Caki2 (cell line): ENCODE measurements at places on chromosomes 1 and 21.

DNA sequence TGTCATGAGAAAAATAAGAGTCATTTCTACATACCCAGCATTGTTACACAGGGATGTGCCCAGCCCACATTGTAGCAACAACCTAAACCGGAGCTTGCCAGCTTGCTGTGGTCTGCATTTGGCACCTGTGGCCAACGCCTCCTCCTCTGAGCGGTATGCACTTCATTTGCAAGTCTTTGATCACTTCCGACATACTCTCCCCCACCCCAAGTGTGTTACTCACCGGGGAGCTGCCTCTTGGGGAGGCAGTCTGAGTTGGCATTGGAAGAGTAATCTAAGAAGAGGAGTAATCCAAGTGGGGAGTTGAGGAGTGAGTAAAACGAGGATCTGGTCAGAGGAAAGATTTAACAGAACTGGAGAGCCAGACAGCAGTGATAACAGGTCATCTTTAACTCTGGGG, 3.8 kb downstream of the BCL9 start:
- peak; percentile 81 for DNase-seq

GRCh38 chr1:209154912-209155311, 428.6 kb upstream of the CAMK1G start:
- no peak for DNase-seq

DNA sequence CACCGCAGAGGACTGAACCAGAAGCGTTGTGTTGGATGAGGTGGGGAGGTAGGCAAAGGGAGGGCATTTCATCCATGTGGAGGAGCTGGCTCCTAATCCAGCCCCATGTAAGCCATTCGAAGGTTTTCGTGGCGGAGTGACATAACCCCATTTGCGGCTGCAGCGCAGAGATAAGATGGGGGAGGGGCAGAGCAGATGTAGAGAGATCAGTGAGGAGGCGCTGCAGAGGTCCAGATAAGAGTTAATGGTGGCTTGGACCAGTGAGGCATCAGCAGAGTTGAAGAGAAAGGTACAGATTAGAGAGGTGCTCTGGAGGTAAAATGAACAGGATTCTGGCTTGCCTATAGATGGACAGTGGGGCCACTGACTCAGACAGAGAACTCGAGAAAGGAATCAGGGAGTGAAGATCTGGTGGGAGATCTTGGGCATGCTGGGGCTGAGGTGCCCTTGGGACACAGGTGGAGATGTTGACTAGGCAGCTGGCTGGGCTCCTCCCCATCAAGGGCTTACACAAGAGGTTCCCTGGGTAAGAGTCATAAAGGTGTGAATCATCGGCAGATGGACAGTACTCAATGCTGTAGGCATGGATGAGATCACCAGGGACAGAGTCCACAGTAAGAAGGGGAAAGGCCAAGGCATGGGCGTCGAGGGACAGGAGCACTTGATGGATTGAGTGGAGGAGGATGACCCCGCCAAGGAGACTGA, 7.8 kb upstream of the PTPRF start:
- peak; percentile 80 for DNase-seq

DNA sequence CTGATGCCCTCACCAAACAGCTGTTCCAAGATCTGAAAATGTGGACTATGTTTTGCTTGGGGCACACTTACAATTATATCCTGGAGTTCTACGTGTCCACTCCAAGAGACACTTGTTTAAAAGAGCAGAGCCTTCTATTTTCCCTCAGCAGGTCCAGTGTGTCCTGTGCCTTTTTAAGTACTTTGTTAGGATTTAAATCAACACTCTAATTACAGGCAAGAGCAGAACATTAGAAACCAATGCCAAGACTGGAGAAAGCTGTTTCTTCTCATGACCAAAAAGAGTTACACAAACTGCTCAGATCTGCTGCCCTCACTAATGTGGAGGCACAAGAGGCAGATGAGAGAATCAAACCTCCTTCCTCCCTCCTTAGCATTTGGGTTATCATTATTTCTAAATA, 452.9 kb downstream of the LMO4 start:
- DNase-seq: no peak

- no peak for DNase-seq
Measured at GRCh38 chr1:174818014-174818616, 181.6 kb upstream of the CACYBP start.

DNA sequence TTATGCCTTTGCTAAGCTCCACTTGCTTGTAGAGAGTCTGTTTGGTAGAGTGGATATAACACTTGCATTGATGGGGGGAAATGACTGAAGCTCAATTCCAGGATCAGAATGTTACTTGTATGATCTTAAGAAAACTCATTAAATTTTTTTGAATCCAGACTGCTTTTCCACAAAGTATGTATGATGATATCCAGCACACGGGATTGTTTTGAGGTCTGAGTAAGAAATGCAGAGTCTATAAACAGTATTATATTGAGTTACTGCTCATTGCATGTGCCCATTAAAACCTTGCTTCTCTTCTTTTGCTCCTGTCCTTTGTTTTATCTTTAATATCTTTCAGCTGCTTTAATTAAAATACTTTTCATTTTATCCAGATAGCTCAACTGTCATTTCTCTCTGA, 570.4 kb upstream of the ZRANB2 start:
- DNase-seq: no peak

- DNase-seq: peak; percentile 23
Measured at GRCh38 chr1:10601342-10602070, 126.8 kb downstream of the PEX14 start.

- no peak for DNase-seq
Measured at GRCh38 chr1:119116725-119117124, 23.7 kb downstream of the WARS2 start.

DNA sequence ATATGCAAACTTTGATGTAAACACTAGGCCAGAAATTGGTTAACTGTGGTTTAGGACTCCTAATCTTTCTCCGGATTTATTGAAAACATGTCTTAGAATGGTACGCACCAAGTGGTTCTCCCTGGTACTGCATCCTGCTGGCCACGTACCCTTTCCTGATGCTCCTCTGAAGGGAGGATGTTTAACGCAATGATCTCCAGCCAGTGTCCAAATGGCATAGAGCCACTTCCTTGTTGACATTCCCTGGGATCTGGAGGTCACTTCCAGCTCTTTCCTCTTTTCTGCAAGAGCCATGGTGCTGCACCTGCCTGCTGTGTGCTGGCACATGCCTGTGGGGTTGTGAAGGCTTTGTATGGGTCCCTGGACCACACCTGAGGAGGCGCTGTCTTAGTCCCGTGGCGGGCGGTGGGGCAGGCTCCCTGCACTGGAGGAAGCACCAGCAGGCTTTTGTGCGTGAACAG, 53.9 kb downstream of the GALNT2 start:
- DNase-seq: no peak

DNA sequence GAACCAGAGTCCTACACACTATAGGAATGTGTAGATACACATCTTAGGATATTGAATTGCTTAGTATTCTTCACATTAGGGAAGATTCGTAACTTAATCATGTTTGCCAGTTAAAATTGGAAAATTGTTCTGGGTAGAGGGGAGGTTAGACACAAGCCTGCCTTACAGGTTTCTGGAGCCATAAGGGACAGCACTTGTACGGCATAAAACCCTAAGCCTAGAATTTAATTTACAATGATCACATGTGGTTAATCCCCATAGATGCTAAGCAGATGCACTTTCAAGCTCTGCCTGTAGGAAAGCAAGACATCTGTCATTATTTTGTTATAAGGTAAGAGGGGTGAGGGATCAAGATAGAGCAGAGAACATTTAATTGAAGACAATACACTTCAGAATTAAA, 820.7 kb downstream of the NCAM2 start:
- no peak for DNase-seq

DNA sequence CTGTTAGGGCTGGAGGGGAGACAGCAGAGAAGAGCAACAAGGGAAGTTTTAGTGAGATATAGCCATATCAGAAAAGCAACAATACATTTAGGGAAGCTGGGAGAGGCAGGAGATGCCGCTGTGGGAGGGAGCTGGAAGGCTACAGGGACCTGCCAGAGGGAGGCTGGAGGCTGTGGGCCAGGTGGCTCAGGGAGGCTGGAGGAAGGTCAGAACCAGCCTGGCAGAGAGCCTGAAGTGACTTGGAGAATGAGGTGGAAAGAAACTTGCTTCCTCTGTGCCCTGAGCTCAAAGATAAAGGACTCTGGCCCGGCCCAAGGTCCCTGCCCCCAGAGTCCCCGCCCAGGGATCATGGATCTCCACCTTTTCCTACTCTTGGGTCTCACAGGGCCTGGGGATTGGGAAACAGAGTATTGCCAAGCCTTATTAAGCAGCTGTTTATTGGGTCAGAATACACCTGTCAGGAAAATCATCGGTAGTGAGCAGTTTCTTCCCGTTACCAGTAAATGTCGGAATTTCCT, 85.9 kb downstream of the KIF26B start:
- no peak for DNase-seq

- no peak for DNase-seq
Measured at GRCh38 chr1:111154021-111154999, 14.3 kb downstream of the CEPT1 start.

DNA sequence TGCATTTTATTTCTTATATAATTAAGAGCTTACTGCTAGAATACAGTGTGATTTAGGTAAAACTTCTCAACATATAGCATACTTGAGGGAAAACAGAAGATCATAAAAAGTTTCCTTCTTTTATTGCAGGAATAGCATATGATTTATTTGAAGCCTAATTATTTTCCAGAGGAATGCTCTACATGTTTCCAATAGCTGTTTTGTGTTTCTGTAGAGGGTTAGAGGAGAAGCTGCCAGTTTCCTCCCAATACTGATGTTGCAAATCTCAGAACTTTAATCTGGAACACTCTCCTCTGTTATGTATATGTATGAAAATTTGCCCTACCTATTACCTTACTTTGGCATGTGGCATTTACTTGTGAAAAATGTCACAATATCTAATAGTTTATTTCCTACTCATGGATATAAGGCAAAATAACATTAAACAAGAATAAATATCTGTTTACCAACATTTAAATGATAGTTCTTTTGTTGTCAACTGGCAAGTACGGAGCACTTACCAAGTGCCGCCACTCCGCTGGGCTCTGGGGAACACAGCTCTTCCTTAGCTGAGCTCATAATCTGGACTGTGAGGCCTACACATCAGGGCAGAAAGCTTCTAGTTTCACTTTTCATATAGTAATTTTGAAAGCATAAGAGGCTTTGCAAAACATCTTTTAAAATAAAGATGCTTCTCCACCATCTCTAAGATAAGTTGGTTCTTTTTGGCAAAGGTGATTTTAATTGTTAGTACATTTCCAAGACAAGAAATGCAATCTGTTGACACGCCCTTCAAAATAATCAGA, 239.8 kb upstream of the C1orf105 start:
- DNase-seq: no peak

DNA sequence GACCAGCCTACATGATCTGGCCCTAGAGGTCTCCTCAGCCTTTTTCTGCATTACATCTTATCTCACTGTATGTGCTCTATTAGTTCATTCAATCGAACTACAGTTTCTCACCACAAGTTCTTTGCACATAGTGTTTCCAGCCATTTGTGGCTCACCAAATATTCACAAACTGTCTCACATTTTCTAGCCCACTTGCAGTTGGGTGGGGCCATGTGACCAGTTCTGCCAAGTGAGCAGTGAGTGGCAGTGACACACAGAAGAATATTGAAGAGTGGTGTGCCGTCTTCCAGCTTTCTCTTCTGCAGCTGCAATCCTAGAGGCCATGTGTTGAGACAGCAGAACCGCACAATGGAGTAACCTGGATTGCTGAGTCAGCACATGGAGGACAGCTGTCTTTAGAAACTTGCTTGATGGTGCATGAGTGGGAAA, 103.2 kb upstream of the ZNF644 start:
- no peak for DNase-seq

DNA sequence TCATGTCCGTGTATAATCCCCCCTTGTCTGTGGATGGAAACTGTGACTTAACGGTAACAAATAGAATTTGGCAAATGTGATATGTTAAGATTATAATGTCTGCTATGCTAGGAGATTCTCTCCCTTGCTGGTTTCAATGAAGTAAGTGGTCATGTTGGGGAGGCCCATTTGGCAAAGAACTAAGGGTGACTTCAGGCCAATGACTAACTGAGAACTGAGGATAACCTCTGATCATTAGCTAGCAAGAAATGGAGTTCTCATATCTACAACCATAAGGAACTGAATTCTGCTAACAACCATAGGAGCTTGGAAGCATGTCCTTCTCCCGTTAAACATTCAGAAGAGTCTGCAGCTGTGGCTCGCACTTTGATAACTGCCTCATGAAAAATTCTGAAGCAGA, 2.3 kb downstream of the IFI44L start:
- no peak for DNase-seq

DNA sequence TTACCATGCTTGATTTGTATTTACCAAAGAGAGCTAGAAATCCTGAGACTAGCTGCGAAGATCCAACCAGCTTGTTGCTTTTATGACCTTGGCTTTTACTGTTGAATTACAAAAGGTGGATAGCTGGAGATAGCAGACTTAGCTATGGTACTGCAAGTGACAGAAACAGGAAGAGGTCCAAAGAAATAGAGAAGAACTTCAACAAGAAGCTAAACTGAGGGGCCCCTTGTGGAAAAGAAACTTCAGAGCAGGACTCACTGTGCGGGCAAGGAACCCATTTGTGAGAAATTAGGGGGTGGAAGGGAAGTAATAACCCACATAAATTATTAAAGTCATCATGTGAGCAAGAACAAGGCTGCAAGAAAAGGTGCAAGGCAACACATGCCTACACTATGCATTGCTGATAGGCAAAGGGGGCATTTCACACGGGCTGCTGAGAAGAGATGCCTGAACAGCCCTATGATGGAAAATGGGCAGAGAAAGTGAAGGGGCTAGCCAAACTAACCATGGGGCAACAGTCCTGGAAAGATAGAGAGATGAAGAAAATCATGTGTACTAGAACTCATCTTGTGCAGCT, 116.6 kb upstream of the PRDX6 start:
- no peak for DNase-seq

DNA sequence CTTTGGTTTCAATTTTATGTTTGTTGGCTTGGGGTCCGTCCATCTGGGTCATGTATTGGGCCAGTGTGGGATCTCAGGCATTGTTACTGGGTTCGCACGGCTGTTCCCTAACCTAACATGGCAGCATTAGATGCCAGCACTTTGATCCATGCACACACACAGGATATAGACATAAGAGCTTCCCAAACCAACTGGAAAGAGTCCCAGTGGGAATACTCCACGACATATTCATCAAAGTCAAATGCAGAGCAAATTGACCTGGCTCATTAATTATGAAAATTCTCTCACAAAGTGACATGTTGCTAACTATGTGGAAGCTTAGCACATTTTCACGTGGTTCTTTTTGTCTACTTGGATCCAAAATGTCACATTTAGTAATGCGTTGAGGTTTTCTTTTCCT, 130.4 kb downstream of the SETD4 start:
- no peak for DNase-seq

- DNase-seq: peak; percentile 60
Measured at GRCh38 chr1:23591460-23592208, 32.3 kb upstream of the ID3 start.

DNA sequence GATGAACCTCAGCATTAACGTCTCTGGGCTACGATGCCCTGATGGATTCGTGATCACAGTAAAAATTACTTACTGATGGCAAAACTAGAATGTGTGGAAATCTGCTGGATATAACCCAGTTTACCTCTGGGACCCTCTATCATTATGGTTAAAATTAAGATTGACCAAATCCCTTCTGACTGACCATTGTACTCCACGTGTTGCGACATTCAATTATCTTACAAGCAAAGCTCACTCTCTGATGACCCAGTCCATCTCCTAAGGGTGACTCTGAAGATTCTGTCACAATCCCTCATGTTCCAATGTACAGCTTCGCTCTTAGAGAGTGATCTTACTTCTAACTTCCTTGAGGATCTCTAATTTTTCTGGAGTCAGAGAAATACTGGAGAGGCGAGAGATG, 288.5 kb upstream of the RUNX1 start:
- no peak for DNase-seq

GRCh38 chr1:4762146-4762545, 107.7 kb downstream of the AJAP1 start:
- DNase-seq: no peak

GRCh38 chr1:109668123-109668775, 392 bp downstream of the GSTM2 start:
- no peak for DNase-seq
